ENCODE measurements at places on chromosomes 16 and 17.

- no peak for DNase-seq
These were observed 19.9 kb downstream of the CMTM4 start for GRCh38 chr16:66676599-66676998.

GRCh38 chr16:24036038-24036543 is 200.3 kb downstream of the PRKCB start:
- no peak for DNase-seq

DNA sequence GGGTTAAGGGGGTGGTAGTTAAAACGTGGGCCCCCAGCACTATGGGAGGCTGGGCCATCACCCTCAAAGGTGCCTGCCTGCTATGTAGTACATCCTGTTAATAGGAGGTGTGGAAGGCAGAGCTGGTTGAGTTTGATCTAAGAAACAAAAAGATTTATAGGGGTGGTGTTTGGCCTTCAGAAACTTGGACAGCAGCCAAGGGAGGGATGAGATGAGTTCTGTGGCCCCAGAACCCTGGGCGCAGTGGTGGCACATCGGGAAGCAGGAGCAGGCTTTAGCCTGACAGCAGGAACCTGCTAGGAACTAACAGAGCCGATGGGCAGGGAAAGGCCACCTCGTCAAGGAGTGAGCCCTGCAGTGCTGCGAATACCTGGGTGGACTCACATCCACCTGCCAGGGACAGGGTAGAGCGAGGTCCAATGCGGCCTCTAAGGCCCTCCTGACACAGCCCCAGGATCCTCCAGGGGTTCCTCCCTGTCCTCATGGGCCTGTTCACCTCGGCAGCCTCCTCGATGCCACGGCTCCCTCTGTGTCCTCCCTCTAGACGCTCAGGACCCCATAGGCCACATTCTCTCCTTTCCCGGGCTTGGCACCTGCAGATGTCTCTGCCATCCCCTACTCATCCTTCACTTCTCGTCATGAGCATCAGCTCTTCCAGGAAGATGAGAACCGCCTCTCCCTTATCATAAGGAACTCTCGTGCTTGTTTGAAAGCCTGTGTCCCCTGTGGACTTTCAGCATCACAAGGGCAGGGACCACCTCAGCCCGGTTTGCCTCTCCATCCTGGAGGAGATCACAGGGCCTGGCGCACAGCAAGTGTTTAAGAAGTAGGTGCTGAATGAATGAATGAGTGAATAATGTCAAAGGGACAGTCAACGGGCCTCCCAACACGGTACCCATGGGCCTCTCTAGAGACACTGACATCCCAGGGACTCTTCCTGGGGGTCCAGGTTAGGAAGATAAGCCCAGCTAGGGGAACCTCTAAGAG is 103.5 kb upstream of the TNRC6C start:
- no peak for DNase-seq

GRCh38 chr17:28818819-28819221 is 23.8 kb downstream of the FAM222B start:
- no peak for DNase-seq

DNA sequence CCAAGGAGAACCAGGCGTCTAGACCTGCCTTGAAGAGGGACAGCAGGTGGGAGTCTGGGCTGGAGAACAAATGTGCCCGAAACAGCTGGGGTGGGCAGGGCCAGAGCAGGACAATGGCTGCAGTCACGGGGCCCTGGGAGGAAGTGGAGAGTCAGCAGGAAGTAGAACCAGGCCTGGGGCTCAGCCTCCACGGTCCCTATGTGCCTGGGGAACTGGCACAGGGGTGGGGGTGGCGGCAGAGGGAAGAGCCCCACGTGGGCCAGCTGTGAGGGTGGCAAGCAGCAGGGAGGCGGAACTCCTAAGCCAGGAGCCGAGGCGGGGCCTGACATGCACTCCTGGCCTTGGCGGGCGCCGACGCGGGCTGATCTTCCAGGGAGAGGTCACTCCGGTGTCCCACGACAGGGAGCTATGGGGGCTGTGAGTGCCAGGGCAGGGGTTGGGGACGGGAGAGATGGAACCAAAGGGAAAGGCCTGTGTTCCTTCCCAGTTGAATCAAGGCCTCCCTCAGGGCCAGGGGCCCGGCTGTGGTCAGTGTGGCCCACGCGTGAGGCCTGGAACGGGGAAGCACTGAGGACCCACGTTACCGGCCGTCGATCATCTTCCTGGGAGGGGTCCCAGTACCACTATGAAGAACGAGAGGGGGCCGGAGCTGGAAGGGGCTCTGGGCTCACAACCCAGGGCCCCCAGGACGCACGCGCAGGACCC is 42.7 kb downstream of the TIMM22 start:
- no peak for DNase-seq

GRCh38 chr16:23048164-23048563 is 101.1 kb downstream of the USP31 start:
- DNase-seq: no peak

DNA sequence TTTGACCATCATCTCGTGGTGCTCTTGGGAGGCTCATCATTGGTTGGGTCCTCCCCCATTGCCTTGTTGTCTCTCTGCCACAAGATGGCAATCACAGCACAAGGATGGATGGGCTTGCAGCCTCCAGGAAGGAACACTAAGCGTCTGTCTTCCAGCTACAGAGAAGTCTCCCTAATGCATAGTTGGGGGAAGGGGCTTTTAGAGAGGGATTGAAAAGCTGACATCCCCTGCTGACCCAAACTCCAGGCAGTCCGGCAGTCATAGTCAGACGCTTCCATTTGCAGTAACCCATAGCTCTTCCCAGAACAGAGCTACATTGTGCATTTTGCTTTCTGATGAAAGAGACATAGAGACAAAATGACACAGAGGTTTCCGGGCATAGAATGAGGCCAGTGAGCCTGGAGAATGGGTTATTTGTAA is 111.4 kb downstream of the UTP18 start:
- DNase-seq: peak; percentile 58

- DNase-seq: peak; percentile 87
These were observed 15.4 kb upstream of the HELZ start for GRCh38 chr17:67260170-67260987.

GRCh38 chr17:38417210-38417951 is 10.9 kb upstream of the ARHGAP23 start:
- peak; percentile 33 for DNase-seq

GRCh38 chr17:34255841-34256240 is 756 bp downstream of the CCL2 start:
- DNase-seq: no peak

DNA sequence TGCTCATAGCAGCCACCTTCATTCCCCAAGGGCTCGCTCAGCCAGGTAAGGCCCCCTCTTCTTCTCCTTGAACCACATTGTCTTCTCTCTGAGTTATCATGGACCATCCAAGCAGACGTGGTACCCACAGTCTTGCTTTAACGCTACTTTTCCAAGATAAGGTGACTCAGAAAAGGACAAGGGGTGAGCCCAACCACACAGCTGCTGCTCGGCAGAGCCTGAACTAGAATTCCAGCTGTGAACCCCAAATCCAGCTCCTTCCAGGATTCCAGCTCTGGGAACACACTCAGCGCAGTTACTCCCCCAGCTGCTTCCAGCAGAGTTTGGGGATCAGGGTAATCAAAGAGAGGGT is 272 bp downstream of the CCL2 start:
- DNase-seq: no peak

- DNase-seq: no peak
These were observed 25.7 kb downstream of the IRF8 start for GRCh38 chr16:85924675-85925074.

DNA sequence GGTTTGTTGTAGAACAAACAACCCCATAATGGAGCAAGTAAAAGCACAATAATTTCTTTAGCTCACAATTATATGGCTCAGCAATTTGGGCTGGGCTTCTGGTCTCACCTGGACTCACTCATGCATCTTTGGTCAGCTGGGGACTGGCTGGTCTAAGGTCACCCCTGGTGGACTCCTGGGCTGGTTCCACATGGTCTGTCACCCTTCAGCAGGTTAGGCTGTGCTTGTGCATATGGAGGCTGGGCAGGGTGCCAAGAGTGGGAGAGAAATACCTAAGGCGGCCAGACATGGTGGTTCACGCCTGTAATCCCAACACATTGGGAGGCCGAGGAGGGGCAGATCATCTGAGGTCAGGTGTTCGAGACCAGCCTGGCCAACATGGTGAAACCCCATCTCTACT is 27.0 kb upstream of the SMURF2 start:
- DNase-seq: peak; percentile 12

DNA sequence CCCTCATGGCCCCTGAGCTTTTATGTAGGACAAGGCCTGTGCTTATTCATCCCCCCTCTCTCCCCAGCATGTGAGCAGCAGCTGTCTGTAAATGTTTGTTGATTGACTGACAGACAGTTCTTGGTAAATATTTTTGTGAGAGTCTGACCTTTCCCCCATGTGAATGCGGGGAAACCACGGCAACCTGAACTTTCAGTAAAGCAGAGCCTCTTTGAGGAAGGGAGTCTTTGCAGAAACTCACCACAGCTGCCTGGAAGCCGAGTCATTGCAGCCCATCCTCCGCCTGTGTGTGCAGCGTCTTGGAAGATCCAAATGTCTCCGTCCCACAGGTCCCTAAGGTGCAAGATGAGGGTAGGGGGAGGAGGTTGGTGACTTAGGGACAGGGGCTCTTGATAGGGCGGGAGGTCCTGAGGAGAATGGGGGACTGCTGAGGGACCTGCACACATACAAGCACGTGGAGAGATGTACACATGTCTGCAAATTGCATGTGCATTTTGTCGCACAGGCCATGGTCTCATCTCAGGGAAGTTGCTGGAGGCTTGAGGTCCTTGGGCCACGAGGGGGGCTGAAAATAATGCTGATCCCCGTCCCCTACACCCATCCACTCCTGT is 23.0 kb upstream of the IL21R start:
- DNase-seq: no peak

DNA sequence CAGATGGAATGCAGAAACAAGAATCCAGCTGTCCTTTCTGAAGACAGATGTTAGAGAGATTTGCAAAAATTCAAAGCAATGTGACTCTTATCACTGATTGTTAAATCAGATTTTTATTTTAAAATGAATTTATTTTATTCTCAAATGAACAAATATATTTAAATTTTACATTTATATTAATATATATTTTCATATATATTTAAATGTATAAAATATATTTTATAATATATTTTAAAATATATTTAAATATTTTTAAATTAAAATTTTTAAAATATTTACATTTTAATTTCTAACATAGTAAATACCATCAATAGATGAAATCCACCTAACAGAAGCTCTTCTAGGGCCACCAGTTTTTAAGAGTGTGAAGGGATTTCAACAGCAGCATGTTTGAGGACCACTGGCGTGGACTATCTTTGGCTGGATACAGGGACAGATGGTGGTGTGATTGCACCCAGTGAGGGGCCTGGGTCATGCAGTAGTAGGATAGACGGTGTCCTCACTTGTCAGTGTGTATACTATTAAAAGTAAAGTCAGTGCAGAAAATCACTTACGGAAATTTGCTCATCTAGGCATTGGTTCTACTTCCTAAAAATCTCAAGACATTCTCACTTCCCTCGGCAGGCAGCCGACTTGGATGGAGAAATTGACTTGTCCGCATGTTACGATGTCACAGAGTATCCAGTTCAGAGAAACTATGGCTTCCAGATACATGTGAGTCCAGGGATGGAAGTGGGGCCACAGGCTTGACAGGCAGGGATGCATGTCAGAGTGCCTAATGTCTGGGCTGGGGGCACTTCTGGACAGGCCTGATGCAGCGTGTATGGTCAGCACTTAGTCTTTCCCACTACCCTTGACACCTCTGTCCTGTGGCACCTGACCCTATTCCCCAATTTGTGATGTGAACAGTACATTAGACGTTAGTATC is 56.3 kb downstream of the PLD6 start:
- DNase-seq: no peak

DNA sequence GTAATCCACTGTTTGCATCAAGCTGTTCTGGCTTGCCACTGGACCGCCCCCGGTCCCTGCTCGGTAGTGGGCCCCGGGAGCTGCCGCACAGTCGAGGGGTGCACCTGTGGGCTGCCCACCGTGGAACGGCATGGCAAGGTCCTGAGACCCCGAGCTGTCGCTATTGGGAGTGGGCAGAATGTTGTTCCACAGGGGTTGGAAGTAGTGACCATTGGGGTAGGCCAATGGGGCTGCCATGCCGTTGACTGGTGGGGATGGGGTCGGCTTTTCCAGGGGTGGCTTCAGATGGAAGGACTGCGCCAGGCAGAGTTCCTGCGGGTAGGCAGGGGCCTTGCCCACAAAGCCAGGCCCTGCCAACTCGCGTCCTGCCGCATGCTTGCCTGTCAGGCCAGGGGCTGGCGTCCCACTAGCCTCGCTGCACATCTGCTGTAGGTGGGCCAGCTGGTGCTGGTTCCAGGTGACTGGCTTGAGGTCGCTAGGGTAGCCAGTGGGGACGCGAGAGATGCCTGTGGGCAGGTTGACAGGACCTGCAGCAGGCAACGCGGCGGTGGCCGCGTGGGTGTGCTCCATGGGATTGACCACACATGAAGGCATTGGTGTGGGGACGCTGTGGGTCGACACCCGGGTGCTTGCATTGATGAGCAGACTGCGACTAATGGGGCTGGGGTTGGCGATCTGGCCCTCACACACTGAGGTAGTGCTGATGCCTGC is 14.8 kb downstream of the TRAF4 start:
- no peak for DNase-seq

DNA sequence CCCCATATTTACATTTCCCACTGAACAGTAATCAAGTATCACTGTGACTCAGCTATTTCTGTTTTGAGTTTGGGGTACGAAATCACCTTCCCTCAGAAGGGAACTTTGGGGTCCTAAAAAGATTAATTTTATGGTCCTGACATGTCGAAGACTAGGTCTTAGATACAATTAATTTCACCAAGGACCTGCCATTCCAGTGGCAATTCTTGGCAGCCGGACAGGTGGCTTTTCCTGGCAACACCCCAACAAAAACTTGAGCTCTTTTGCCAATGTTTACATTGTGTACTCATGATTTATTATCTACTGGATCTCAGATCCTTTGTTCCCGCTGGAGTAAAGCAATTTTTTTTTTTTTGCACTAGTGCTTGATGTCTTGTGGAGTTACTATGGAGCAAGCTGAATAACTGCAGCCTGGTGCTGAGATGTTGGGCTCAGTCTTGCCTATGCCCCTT is 14.4 kb downstream of the SLFN5 start:
- DNase-seq: no peak

DNA sequence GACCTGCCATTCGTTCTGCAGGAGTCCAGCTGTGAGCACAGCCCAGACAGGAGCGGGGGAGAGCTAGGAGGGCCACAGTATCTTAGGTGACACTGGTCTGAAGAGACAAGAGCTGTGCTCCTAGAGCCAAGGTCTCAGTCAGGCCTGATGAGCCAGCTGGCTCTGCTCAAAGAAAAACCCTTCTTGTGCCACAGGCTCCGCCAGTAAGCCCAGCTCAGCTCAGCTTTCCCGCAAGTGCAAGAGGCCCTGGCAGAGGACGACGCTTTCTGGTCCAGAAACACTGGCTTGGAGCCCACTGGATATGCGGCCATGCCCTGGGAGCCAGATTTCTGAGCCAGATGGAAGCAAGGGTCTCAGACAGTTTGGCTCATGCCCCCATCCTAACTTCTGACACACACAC is 23.9 kb downstream of the PEMT start:
- no peak for DNase-seq

GRCh38 chr16:8675183-8676159 is 1.1 kb downstream of the ABAT start:
- no peak for DNase-seq

- DNase-seq: no peak
These were observed 24.2 kb upstream of the ATP2A3 start for GRCh38 chr17:3988297-3989040.
